Stimulated activated CD4-positive, alpha-beta T cell treated with anti-CD3 and anti-CD28 coated beads, Interleukin-1b, Interleukin-23, amount 100 ng/mL, for 4 hours (primary cell): ENCODE measurements at places on chromosomes 4 and X.

- no peak for DNase-seq
Measured at GRCh38 chrX:110026099-110026844, 23.4 kb downstream of the TMEM164 start.

DNA sequence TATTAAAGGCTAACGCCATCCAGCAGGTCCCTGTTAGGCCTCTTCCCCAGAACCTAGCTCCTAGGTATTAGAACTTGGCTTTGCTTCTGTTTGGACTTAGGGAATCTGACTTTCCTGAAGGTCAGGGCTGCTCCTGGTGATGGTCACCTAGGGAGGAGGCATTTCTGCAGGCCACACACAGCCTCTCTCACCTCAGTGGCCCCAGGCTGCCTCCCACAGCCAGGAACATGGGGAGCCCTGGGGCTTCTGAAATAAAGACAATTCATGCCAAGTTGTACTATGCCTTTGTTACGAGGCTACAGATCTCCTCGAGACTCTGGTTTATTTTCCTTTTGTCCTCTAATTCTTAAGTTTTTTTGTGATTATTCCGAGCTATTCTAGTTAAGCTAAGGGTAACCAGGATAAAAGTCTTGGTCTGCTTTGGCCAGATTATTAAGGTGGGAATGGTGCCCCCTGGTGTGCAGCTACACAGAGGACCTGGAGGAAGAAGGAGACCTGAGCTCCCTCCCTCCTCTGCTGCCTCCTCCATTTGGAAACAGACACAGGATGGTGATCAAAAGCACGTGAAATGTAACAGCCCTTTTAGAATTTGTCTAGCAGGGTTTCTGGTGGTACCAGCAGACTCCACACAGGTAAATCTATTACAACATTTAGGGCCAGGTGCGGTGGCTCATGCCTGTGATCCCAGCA lies 131.0 kb downstream of the DCLK2 start:
- no peak for DNase-seq

- no peak for DNase-seq
Measured at GRCh38 chrX:48719958-48720357, 23.4 kb downstream of the SUV39H1 start.

DNA sequence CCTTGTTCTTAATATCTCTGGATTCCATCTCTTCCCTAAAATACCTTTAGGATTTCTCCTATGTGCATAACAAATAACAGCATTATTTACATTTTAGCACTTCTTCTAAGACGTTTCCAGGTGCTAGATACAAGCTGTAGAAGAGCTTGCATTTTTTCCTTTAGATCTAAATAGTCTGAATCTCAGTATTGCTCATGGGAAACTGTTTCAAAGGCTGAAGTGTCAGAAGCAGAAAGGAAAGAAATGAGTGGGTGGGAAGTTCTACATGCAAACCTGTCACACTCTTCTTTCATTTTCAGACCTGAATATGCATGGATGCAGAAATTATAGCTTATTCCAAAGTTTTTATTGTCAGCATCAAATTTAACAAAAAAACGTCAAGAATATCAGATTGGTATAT lies 41.8 kb downstream of the FGF13 start:
- DNase-seq = no peak

- DNase-seq = no peak
Measured at GRCh38 chrX:120452131-120452530, 17.0 kb downstream of the LAMP2 start.

DNA sequence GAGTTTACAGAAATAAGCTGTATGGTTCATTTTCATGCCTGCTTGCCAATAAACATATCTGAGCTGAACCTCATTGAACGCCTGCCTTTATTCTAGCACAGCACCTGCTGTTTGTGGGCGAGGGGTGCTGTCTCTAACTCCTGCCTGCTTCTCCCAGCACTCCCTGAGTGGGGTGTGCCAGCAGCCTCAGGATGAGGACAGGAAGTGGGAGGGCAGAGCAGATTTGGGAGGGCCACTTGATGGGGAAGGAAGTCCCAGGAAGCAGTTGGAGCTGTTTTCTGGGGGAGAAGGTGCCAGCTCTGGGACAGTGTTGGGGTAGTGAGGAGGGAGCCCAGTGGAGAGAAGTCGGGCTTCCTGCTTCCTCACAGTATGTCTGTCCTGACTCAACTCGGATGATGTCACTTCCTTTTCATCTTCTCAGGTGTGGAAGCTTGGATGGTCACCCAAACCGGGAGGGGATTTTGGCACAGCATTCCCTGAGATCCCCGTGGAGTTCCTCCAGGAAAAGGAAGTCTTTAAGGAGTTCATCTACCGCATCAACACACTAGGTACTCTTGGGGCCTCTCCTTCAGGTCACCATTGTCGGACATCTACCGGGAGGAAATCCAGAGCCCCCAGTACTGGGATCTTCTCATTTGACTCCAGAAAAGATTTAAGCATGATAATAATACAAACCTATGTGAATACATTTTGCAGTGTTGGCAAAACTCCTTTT lies 29.0 kb upstream of the MSANTD1 start:
- DNase-seq = no peak

GRCh38 chrX:118694638-118695037 lies 32.8 kb upstream of the IL13RA1 start:
- no peak for DNase-seq

DNA sequence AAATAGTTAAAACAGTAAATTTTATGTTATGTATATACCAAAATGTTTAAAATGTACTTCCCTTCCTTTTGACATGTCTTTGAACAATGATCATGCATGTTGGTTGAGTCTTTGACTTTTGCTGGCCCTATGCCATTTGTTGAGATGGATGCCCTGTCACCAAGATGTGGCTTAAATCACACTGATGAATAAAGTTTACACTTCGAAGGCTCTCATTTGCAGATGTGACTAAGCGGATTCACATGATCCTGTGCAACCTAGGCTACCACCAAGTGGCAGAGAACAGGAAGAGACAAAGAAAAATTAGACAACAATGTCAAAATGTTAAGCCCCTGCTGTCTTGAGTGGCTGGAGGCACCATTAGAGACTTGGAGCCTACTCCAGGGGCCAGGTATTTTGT lies 139.9 kb downstream of the RAB28 start:
- DNase-seq = no peak

DNA sequence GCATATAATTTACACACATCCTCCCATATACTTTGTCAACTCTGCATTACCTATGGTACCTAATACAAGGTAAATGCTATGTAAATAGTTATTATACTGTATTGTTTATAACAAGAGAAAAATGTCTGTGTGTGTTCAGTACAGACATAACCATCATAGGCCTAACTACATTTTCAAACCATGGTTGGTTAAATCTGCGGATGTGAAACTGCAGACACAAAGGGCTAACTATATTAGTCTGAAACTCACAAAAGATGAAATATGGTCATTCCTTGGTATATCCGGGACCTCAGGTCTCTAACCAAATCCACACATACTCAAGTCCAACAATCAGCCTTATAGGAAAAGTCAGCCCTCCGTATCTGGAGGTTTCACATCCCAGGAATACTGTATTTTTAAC lies 13.5 kb downstream of the MAPK10 start:
- DNase-seq = no peak

- DNase-seq = no peak
Measured at GRCh38 chr4:181597766-181598165, 645.4 kb upstream of the TENM3 start.

GRCh38 chr4:174036111-174036510 lies 247.4 kb downstream of the FBXO8 start:
- DNase-seq = no peak

DNA sequence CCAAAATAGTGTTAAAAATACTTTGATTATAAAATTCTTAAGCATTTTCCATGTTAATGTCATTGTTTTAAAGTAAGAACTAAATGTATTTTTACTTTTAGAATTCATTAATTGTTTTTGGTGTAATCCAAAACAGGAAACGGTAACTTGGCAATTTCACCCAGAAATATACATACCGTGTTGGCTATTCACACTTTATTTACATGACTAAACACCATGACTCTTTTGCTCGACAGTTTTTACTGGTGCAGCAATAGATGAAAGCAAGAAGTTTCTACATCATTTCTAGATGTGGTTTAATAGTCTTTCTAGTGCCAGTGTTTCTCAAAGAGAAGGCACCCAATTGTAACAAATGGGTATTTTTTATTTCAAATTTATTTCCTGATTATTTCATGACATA lies 25.6 kb upstream of the MAGEA1 start:
- no peak for DNase-seq

- no peak for DNase-seq
Measured at GRCh38 chrX:24553011-24553410, 87.9 kb downstream of the PDK3 start.

DNA sequence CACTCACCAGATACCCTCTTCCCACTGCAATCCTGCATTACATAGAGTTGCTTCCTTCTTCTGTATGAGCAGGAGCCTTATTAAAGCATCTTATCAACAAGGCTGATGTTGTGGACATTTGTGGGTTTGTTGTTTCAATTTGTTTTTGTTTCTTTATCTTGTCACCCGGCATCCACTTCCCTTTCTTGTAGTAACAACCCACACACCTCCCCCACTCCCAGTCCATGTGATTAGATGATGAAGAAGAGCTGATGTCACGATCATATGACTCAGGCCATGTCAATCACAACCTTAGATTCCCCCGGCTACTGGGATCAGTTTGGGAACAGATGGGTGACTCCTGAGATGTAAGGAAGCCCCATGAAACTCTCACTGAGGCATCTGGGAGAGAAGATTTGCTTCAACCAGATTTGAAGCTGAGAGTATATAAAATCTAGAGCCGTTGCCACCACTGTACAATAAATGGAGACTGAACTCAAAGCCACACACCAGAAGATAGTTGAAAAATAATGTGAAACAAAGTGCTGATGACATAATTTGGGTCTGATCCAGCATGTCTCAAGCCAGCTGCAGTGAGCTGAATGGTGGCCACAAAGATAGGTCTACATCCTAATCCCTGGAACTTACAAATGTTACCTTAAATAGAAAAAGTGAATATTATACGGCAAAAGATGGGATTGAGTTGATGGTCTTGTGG lies 34.1 kb upstream of the SRD5A3 start:
- no peak for DNase-seq

- no peak for DNase-seq
Measured at GRCh38 chr4:39543034-39543433, 15.8 kb upstream of the UGDH start.

GRCh38 chr4:107017443-107018343 lies 18.4 kb downstream of the DKK2 start:
- DNase-seq = no peak

- no peak for DNase-seq
Measured at GRCh38 chr4:182873726-182874125, 43.5 kb downstream of the DCTD start.

GRCh38 chrX:6134255-6134654 lies 94.4 kb downstream of the NLGN4X start:
- DNase-seq = no peak

DNA sequence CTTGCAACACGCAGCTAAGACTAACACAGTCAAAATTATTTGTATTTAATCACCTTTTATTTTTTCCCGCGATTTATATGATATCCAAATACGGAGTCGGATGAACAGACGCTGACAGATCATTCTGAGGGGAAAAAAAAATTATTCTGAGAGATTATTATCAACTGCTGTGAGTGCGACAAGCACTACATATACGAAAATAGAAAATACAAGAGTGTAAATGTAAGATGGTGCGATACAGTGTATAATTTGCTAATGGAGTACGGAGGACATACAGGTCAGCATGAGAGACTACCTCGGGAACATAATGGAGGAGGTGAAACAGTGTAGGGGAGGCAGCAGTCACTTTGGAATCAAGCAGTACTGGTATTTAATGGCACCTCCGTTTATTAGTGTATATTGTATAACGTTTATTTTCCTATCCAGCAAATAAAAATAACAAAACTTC lies 2.8 kb upstream of the LIN54 start:
- no peak for DNase-seq

- DNase-seq = no peak
Measured at GRCh38 chr4:88765729-88766128, 68.1 kb upstream of the NAP1L5 start.

- no peak for DNase-seq
Measured at GRCh38 chr4:85681221-85681657, 206.3 kb downstream of the ARHGAP24 start.

GRCh38 chr4:97411356-97411755 lies 731.9 kb downstream of the STPG2 start:
- no peak for DNase-seq

GRCh38 chr4:57865264-57865663 lies 755.1 kb upstream of the IGFBP7 start:
- DNase-seq = no peak

DNA sequence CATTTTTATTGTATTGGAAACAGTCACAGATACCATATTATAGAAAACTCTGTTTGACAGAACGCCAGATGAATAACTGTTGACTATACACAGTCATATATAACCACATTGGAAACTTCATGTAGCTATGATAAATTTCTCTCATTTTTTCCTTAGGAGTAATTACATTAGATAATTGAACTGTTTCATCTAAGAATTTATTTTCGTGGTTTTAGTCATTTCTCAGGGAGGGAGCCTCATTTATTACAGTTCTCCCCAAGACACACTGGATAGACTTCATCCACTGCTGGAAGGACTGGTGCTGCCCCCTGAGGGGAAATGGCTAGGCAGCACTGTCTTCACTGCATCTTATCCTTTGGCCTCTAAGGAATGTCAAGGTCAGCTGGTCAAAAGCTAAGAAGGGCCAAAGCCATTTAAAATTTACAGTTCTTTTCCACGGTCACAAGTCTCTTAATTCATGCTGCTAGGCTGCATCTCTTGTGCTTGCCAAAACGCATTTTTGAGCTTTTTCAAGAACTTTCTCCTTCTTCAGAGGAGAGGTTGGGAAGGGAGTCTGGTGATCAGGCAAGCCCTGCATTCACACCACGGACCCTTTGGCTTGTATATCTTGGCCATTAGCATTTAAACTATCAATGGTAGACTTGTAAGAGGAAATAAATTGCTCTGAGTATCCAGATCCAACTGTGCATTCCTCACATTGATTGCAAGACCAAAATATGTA lies 145.1 kb downstream of the CBR4 start:
- DNase-seq = no peak

DNA sequence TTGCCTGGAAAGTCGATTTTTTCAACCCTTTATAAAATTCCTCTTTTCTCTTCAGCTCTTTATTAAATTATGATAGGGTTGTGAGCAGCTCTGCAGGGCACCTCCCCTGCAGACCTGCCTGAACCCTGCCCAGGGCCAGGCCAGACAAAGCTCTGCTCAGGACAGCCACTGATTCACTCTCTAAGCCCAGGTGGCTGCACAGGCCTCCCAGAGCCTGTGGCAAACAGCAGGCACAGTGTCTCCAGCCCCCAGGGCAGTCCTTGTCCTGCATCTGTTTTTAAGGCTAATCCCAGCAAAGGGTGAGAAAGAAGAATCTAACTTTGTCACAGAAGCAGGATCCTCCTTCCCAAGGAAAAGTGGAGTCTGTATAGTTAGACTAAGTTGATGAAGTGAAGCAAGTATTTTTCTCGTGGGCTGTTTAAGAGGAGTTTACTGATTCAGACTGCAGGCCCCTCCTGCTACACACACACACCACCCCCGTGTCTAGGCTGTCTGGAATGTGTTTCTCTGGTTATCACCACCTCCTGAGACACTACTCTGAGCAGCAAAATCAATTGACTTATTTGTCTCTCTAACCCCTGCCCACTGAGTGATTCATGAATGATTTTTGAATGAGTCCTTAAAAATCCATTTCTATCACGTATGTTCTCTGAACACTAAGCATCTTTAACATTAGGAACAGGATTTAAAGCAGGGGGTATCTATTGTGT lies 101.7 kb downstream of the CHIC2 start:
- DNase-seq = no peak

- DNase-seq = no peak
Measured at GRCh38 chr4:76665153-76665552, 230.1 kb downstream of the SHROOM3 start.

GRCh38 chr4:168335621-168336020 lies 17.1 kb upstream of the DDX60 start:
- DNase-seq = no peak

GRCh38 chr4:2809610-2810180 lies 16.8 kb downstream of the SH3BP2 start:
- no peak for DNase-seq
